Umbilical cord (tissue), 2 donors: ENCODE measurements at places on chromosomes 11 and 22. TPM values are rescaled to one million over a fixed set of nuclear protein-coding genes. Genes with fewer than 3 reads are reported as not detected.

GRCh38 chr11:40877981-40878380 is 581.5 kb downstream of the LRRC4C start:
- DNase-seq = no peak

DNA sequence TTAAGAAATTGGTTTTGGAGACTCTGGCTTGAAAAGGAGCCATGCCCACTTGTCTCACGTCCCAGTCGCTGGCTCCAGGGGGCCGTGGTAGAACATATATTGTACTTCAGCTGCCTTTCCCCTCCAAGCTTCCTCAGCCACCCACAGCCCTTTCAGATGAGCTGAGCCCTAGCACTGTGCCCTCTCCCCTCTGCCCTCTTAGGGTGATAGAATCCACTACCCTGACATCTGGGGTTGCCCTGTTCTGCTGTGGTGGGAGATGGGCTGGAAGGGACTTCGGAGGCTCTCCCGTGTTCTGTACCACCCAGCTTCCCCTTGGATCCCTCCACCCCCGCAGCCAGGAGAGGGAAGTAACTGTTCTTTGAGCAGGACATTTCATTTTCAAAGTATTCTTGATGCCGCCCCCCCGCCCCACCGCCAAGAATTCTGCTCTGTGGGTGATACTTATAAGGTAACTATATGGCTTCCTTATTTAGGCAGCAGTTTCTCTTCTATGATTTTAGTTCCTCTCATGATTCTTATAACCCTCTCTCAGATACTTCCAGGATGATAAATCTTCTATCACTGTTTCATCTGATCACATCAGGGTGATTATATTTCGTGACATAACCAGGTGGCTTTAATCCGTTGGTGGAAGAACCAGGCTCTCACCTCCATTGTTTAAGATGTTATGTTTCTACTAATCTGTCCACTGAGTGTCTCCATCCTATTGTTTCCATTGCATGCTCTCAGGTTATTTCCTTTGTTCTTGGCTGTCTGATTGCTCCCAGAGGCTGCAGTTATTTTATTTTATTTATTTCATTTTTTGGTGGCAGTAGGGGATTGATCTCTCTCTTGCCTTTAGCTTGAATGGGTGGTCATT is 24.1 kb downstream of the ZBTB16 start:
- DNase-seq = no peak

GRCh38 chr11:70926543-70927201 is 325.7 kb downstream of the SHANK2 start:
- DNase-seq = no peak

DNA sequence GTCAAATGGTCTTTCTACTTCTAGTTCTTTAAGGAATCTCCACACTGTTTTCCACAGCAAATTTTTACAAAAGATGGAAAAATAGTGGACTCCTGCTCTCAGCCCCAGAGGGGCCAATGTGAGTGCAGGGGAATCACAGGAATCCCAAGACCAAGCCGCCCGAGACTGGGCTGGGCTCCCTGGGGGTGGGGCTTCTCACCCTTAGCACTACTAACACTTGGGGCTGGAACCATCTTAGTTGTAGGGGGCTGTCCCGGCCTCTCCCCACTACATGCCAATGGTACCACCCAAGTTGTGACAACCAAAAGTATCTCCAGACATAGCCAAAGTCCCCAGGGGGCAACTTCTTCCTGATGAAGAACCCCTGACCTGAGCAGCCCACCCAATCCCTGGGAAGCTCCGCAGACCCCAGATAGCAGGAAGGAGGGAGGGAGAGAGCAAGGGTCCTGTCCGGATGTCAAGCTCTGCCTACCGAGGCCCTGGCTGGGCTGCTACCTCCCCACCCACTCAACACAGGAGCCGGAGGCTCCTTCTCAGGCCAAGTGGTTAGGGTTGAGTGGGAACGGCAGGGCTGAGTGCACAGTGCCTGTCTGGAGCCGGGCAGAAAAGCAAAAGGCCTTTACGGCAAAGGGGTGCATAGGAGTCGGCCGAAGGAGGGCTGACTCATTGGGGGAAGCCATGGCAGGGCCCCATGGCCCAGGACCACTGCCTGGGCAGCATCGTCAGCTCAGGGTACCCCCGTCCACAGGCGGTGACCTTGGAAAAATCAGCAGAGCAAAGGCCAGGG is 122.5 kb upstream of the FGF3 start:
- DNase-seq = no peak

GRCh38 chr22:35638410-35638809 is 9.8 kb upstream of the APOL6 start:
- peak; percentile 93 for DNase-seq

The MRGPRX3 gene
- not detected for total RNA-seq

The OSM gene
- 4.8 TPM for total RNA-seq

DNA sequence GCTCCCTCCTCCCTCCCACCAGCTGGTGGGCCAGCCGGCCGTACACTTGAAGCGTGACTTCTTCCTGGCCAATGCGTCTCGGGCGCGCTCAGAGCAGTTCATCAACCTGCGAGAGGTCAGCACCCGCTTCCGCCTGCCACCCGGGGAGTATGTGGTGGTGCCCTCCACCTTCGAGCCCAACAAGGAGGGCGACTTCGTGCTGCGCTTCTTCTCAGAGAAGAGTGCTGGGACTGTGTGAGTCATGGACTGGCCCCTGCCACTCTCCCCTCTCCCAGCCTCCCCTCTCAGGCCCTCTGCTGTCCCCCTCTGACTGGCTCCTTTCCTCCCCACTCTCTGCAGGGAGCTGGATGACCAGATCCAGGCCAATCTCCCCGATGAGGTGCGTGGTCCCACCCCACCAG is 24.7 kb downstream of the CAPN1 start:
- no peak for DNase-seq

DNA sequence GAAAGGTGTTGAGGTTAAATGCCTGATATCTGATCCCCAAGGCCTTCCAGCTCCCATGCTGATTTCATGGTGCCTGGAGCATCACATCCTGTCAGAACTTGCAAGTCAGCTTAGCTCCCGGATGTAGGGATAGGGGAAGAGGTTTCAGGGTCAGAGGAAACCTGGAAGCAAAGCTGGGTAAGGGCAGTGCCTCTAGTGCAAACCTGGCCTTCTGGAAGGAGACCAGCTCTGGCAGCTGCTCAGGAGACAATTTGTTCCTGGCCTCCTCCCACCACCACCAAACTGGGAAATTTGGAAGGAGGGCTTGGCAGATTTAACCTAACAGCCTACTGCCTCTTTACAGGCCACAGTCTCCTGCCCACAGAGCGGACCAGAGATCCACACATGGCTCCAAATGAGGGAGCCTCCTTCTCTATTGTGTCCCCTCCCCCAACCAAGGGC is 9.2 kb upstream of the TSKU start:
- no peak for DNase-seq

DNA sequence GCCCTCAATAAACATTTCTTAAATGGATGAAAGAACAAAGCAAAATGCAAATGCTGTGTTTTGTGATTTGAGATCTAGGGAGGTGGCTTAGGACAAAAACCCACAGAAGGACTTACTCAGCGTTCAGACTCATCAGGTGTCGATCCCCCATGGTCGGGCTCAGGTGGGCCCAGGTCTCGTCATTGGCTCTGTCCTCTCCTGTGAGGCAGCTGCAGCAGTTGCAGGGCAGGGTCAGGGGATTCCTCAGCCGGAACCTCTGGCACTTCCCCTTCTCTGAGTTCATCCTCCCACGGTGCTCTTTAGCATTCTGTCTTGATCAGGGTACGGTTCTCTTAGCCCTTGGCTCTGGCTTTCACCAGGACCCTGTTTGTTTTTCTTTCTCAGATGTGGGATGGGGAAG is 14.0 kb upstream of the ACR start:
- DNase-seq = no peak

The CYP2D6 gene
- 1.2 TPM for total RNA-seq

DNA sequence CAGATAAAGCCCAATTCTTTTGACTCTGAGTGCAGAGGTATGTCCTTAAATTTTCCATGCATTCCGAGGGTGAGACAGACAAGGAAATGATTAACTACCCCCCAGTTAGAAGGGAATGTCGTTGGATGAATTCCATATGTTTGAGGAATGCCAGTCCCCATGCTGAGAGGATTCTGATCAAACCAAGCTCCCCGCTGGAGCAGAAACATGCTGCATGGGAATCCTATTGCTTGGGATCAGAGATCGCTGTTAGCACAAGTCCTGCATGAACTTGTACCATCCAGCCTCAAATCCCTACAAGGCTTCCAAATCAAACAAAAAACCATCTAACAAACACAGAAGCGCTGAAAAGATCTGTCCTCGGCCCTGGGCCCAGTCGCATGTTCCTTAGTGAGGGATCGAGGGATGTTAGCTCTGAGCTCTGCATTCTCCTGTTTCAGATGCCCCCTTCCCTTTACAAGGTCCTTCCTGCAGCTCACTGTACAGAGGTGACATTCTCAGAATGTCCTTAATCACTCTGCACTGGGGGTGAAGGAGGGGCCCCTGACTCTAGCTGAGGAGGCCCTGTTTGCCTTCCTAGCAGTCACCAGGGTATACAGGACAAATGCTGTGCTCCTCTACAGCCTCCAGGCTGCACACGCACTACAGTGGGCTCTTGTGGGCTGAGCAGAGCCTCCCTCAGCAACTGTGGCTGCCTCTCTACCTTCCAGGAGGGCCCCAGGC is 353.4 kb downstream of the TENM4 start:
- peak; percentile 78 for DNase-seq

The APOBEC3H gene
- total RNA-seq = not detected

The DERL3 gene
- total RNA-seq = not detected

The SRSF8 gene
- 14.2 TPM for total RNA-seq

The PGA3 gene
- total RNA-seq = 37.8 TPM

The C11orf52 gene
- 1.9 TPM for total RNA-seq

The PIM3 gene
- total RNA-seq = 11.6 TPM

GRCh38 chr11:69446108-69446507 is 35.4 kb upstream of the LINC01488 start:
- DNase-seq = no peak

DNA sequence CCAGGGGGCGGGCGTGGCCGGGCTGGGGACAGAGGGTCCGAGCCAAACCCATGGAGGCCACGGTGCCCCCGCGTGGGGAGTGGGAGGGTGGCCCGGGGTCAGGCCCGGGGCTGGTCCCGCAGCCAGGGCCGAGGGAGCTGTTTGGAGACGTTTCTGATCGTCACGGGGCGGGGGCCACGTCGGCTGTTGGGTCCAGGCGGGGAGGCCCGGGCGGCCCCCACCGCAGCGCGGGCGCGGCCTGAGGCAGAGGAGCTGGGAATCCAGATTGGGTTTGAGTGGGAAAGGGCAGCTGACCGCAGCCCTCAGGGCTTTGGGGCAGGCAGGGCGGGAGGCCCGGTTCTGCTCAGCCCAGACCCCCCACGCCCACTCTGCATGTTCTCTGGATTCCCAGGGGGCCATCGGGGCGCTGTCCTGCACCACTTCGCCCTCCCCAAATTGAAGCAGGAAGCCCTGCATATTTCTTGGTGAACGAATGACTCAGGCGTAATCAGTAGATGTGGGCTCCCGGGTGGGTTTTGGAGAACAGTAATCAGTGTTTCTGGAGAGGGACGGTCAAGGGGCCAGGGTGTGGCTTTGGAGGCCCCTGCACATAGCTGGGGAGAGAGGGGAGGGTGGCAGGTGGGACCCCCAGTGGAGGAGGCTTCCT is 583 bp downstream of the MRPL23 start:
- DNase-seq = no peak

The CCDC157 gene
- total RNA-seq = 1.7 TPM

GRCh38 chr22:31621507-31622124 is 40.4 kb downstream of the PISD start:
- no peak for DNase-seq

DNA sequence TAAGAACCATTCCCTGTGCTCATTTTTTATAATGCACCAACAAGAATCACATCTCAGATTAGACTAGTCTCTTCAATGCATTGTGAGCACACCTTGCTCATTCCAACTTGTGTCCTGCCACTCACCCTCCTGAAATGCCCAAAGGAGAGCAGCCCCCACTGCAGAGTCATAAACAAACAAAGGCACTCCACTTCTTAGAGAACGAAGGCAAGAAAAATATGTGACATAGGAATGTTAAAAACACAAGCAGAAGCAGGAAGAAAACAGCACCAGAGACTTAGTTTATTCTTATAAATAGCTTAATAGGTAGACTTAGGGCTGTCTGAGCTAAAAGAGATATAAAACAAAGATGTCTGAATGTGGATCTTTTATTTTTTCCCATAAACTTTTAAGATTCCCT is 57.2 kb downstream of the GUCY1A2 start:
- peak; percentile 32 for DNase-seq

DNA sequence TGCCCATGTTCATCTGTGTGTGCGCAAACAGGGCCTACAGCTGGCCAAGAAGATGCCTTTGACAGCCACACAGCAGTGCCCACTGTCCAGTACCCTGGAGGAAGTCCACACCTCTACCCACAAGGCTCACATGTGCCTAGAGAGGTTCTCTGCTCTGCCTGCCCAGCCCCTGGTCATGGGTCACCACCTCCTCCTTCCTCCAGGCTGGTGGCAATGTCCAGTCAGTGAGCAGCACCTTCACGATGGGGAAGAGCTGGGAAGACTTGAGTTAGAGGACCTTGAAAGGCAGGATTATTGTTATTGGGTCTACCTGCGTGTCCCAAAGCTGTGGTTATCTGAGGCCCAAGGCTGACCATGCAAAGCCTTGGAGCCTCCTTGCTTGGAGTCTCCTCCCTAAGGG is 28.4 kb upstream of the TTC12 start:
- no peak for DNase-seq

The ESAM gene
- total RNA-seq = 9.4 TPM

The RASSF10 gene
- total RNA-seq = 2.6 TPM

The P2RY2 gene
- 4.8 TPM for total RNA-seq

The TRIM29 gene
- total RNA-seq = 39.7 TPM

The TMEM25 gene
- total RNA-seq = 19.3 TPM

The INPP5J gene
- total RNA-seq = 6.3 TPM

DNA sequence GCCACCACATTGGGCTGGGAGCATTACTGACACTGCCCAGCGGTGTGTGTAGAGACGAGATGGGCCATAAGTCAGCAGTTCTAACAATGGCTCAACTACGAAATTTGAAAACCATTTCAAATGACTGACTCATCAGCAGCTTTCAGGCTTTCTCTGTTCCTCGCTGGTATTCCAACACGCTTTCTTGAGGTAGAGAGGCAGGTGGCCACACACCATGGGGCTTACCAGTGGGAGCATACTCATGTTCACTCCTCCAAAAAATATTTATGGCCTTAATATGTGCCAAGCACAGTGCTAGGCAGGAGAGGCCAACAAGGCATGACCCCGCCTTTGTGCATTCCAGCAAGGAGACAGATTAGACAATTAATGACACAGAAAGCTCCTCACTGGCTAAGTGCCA is 20.3 kb downstream of the ARFGAP2 start:
- DNase-seq = no peak

- no peak for DNase-seq
Observed at GRCh38 chr11:72981971-72982685, 160.0 kb downstream of the FCHSD2 start.

The SMIM35 gene
- total RNA-seq = 1.4 TPM
